T-helper 1 cell (primary cell): ENCODE measurements at places on chromosomes 4 and X.

DNA sequence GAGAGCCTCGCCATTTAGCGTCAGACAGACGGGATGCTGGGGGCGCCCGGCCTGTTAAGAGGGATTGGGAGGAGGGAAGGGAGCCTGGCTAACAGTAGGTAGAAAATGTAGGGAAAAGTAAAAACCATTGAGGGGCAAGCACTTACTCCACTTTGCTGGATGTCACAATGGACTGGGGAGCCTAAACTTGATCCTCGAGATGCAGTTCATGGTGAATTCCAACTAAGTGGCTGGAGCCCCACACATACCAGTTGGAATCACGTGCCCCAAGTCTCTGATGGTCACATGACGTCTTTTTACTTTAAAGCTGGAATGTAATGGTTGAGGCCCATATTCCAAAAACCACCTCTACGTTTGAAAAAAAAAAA is 1.5 kb downstream of the PLS3 start:
- no peak for DNase-seq

DNA sequence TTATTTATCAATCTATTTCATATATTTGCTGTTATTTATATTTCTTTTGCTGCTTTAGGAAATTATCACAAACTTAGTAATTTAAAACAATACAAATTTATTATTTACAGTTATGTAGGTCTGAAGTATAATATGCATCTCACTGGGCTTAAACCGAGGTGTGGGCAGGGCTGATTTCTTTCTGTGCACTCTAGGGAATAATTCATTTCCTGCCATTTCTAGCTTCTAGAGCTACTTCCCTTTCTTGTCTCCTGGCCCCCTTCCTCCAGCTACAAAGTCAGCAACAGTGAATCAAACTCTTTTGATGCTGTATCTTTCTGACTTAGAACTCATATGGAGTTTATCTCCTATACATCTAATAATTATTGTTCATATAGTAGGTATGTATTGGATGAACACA is 303.5 kb upstream of the ARSJ start:
- no peak for DNase-seq

- DNase-seq = peak; percentile 48
Observed at GRCh38 chr4:40699648-40700047, 50.1 kb upstream of the NSUN7 start.

DNA sequence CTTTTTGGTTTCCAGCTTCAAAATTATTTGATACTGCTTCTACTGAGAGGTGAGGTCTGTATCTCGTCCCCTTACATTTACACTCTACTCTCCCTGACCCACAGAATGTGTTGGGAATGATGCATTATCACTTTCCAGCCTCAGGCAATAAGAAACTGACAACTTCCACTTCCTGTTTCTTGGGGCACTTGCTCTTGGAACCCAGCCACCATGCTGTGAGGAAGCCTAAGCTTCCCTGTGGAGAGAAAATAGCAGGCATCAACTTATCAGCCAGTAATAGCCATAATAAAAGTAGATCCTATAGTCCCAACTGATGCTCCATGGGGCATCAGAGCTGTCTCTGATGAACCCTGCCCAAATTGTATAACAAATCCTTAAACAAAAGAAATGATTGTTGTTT is 32.6 kb downstream of the RELL1 start:
- DNase-seq = no peak

DNA sequence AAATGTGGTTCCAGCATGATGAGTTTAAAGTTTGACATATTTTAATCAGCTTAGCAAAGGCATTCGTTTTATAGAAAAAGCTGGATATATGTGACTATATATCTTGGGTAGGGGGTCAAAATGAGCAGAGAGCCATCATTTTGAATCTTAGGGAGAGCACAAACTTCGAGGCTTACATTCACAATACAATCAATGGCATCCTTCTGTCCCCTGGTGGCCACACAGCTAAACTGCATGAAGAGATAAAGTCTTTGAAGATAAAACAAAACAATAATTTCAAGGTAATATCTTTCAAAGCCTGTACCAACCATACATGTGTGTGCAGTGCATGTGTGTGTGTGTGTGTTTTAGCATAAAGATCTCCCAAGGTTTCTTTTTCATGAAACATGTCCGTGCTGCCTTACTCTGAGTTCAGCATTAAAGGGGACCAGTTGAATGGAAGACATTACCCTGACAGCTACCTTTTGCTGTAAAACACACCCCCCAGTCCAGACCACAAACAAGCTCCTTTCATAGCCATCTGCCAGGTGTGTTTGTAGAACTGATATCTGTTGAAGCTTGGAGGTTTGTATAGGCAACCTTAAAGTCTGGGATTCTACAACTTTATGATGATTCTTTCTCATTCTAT is 22.0 kb downstream of the DYNLT3 start:
- peak; percentile 26 for DNase-seq

DNA sequence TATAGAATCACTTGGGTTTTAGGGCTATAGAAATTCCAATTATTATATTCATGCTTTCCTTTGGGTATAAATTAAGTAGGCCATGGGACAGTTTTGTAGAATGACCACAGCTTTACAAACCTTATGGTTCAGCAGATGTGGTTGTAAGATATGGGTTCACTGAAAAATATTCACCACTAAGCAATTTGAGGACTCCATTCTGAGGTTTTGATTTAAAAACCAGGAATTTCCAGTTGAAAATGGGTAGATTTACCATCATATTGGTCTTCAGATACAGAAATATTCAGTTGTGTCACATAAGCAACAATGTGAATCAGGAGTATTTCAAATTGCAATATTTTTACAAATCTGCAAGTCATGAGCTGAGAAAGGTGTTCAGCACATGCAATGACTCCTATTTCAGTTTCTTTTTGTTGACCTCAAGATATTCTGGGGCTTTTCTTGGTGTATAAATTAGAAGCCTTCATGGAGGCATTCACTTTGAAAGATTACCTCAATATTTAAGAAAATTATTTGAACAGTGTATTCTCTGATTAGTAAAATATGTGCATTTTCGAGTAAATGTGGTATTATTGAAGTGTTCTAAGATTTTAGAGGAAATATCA is 218.4 kb upstream of the HCCS start:
- DNase-seq = no peak
